ENCODE measurements at places on chromosomes 1 and 21.

DNA sequence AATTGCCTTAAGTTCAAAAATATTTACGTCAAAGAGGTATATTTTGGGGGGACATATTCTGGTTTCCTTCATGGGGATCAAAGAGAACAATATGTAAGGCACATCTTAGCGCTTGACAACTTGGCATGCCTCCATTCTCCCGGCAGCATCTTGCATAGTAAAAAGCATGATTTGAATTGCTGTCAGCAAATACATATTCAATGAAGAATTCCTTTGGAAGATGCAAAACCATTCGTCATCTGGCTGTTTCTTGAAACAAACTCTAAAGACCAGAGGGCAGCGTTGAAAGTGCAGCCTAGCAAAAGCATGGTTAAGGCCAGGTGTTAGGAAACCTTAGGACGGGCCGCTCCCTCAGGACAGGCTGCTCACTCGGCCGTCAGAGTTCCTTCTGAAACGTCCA is 3.4 kb upstream of the PIK3CD start:
- no peak for DNase-seq

GRCh38 chr1:25478633-25479032 is 47.9 kb downstream of the MACO1 start:
- no peak for DNase-seq

- DNase-seq = no peak
These were observed 105.9 kb upstream of the IGSF21 start for GRCh38 chr1:18001725-18002124.

DNA sequence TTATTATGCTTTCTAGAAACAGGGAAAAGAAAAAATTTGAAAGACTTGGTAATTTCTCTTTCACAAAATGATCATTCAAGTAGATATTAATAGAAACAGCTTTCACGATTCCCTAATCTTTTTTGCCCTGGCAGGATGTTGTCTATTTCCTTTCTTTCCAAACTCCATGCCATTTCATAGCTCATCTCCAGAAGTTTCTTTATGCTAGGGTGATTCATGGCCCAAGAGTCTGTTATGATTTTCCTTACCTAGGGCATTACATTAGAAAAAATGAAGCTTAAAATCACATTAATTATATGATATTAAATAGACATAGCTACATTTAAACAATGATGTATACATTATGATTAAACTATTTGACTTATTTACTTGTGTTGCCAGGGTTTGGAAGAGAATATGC is 762.1 kb downstream of the LTN1 start:
- DNase-seq = no peak

DNA sequence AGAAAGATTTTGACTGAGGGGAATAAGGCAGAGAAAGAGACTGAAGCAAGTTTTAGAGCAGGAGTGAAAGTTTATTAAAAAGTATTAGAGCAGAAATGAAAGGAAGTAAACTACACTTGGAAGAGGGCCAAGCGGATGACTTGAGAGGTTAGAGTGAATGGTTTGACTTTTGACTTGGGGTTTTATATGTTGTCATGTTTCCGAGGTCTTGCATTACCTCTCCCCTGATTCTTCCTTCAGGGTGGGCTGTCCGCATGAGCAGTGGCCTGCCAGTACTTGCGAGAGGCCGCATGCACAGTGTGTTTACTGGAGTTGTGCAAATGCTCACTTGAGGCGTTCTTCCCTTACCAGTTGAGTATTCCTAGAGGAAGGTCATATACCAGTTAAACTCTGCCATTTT is 13.0 kb upstream of the DENND2D start:
- no peak for DNase-seq

- DNase-seq = no peak
These were observed 28.1 kb downstream of the RCOR3 start for GRCh38 chr1:211287218-211287617.

DNA sequence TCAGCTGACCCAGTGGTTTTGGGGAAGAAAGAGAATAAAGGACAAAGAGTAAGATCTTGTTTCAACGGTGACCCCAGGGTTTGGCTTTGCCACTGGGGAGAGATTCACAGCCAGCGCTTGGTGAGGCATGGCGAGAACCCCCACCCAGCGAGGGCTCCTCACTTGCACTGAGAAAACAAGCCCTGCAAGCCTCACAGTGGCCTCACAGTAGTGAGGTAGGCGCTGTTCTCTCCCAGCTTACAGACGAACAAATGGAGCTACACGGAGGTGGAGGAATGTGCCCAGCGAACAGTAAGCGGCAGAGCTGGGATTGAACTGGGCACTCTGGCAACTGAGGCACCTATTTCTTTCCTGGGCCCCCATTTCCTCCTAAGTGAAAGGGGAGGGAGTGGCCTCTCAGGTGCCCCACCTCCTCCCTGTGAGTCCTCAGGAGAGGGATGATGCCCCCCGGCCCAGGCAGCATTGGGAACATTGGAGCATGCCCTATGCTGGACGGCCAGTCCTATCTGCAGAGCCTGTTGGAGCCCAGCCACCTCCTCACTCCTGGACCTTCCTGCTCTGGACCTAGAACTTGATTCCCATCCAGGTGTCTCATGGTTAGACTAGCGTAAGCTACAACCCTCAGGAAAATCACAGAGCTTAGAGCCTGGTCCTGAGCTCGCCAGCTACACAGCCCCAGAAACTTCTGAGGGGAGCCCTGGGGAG is 73.4 kb upstream of the EDN2 start:
- DNase-seq = no peak

DNA sequence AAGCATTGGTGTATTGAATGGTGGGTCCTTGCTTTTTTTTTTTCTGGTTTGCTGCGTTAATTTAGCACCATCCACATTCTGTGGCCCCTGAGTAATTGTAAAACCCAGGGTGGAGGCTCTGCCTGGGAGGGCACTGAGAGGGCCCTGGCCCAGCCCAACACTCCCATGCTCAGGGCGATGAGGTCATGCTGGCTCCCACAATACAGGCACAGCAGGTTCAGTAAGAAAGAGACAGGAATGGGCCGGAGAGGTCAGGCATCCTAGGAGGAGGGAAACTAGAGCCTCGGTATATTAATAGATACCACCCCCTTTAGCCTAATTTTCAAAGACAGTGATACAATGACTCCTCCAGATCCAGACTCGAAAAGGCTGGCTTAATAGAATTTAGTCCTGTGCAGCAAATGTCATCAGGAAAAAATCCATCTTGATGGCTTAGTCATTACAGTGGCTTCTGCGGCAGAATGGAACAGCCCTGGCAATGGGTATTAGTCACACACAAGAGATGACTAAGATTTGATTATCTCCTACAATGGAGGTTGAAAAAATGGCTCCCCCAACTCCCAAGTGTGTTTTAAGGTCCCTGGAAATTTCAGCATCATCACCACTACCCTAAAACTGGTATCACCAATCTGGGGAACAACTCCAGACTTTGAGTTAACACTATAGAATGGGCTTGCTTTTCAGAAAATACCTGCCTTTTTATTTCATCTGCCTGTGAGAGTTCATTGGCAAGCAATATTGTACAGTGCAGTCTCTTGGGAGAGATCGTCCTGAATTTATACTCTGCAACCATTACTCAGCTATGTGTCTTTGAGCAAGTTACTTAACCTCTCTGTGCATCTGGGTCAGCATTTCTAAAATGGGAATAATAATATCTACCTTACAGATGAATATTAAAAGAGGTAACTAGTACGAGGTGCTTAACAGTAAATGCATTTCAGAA is 43.9 kb upstream of the LYST start:
- peak; percentile 82 for DNase-seq

- DNase-seq = no peak
These were observed 1.9 kb upstream of the PIGV start for GRCh38 chr1:26785611-26786436.

DNA sequence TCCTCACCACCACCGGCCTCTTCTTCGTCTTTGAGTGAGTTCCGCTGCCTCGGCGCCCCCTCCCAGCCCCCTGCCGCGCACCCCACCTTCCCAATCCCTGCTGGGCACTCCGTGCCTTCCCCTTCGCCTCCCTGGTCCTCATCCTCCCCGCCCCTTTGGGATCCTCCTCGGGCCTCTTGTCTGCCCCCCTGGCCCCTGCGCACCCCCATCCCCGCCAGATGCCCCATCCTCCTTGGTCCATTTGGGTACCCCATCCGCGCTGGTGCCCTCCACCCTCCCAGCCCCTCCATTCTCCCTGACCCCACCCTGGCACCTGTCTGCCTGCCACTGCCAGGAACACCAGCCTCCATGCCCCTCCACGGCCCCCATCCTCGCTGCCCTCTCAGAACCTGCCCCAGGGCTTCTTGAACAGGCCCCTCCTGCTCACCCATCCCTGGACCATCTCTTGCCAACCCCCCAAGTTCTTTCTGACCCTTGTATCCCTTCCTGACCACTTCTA is 667 bp downstream of the ZDHHC18 start:
- no peak for DNase-seq

GRCh38 chr1:166590161-166590560 is 249.1 kb upstream of the POGK start:
- no peak for DNase-seq

DNA sequence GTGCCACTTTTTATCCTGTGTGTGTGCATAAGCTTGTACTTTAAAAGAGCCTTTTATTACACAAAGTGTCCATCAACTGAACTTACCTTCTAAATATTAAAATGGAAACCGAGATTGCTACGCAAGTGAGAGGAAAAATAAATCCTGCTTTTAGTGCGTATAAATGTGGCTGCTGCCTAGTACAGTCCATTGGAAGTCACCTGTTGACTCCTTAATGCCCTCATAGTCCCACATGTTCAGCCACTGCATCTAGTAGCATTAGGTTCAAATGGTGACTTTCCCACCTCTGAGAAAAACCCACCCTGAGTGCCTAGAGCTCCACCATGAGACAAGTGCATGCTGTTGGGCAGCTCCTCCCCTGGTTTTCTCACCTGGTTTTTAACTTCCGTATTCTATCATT is 53.0 kb downstream of the LHX4 start:
- DNase-seq = no peak

Data from SW 1271 (cell line).